ENCODE measurements at places on chromosomes 3 and 15.

- DNase-seq: no peak
These were observed 291.9 kb upstream of the NR2F2 start for GRCh38 chr15:96038650-96039049.

DNA sequence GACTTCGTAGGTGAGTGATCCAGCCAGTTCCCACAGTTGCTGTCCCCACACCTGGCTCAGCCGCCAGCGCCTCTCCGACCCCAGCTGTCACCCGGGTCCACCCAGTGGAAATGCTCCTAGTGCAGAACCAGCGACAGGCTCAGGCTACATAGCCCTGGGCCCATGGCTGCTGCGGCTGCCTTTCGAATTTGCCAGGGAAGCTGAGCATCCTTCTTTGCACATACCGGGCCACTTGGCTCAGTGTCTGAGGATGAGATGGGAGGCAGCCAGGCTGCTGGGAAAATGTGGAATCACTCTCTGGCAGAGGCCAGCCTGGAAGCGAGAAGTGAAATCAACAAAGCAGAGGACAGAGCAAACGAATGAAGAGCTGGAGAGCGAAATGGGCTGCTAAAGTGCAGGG, 80.1 kb downstream of the ST8SIA2 start:
- DNase-seq: no peak

DNA sequence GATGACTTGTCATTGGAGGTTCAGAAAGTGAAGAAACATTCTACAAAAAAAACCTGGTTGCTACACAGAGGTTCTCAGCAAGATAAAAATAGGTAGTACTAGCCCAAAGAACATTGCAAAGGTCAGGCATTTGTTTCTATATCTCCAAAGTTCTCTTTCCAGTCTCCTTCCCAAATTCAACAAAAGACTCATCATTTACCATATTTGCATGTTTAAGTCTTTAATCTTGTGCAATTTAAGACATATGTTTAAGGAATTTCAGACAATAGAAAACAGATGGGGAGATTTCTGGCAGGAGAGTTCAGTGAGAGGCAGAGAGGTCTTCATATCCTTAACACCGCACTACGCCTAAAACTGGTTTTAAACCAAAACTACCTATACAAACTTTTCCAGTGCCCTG, 173.8 kb upstream of the THBS1 start:
- DNase-seq: no peak

GRCh38 chr3:138675393-138675792, 66.8 kb downstream of the FAIM start:
- DNase-seq: no peak

DNA sequence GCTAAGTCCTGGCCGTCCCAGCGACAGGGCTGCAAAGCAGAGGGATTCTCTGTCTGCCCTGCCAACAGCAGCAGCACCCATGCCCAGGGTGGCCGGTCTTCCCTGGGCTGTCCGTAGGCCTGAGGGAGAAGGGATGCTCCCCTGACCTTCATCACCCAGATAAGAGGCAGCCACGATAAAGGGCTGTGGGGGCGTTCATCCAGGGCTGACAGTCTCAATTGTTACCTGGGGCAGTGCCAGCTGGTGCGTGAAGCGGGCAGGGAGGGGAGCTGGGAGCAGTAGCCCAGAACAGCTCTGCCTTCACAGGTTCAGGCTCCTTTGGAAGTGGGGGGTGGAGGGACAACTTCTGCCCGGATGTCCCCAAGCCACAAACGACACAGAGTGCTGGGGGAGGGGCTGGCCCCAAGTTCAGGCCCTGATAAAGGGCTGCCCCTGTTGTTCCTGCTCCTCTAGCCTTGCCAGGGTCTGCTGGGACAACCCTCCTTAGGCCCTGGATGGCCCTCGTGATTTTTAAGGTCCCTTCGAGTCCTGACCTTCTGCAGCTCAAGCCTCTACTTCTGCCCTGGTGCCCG, 94.7 kb downstream of the RAB11A start:
- DNase-seq: no peak

DNA sequence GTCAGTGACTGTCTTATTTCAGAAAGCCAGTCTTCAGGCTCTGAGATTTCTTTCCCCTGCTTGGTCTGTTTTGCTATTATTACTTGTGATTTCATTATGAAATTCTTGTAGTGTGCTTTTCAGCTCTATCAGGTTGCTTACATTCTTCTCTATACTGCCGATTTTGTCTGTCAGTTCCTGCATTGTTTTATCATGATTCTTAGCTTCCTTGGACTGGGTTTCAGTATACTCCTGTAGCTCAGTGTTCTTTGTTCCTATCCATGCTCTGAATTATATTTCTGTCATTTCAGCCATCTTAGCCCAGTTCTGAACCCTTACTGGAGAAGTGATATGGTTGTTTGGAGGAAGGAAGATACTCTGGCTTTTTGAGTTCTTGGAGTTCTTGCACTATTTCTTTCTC, 40.5 kb downstream of the CEP63 start:
- no peak for DNase-seq

DNA sequence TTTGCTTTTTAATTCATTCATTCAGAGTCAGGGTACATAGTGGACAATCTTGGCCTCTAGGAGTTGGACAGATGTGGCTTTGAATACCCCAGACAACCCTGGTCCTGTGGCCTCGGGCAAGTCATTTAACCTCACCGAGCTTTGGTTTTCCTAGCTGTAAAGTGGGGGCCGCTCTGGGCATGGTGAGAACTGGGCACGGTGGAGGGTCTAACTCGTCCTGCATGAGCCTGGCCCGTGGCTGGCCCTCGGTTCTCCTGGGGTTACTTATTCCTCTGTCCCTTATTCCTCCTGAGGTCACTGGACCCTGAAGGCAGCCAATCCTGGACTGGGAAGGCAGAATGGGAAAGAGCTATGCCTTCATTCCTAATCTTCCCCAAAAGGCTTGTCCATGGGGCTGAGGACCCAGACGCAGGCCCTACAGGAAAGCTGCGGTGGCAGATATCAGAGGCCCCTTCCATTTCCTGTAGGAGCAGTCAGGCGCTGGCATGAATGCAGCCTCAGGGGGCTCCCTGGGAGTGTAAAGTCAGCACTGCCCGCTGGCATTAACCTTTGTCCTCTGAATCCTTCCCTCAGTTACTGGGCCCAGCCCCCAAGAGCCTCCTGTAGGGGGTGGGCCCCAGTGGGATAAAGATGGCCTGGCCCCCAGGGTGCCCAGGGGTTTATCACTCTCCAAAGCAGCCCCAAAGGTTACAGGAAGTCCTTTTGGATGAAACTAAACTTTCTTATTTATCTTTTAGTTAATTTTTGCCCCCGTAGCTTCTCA, 17.9 kb upstream of the SEC13 start:
- DNase-seq: no peak

DNA sequence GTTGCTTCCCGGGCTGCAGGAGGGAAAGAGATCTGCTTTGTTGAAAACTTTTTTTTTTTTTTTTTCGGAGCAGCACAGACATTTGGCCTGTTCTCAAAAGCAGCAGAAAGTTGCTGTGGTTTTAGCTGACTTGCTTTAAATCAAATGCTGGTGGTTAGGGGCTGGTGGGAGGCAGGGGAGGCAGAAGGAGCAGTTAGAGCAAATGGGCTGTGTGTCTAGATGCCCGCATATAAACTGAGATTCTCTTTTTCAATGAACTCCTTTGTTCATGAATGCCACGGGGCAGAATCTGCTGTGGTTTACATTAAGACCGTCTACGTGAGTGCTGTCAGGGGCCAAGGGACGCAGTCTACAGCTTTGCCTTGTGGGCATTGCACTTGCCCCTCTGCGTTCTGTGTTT, 95.9 kb downstream of the FLNB start:
- no peak for DNase-seq

DNA sequence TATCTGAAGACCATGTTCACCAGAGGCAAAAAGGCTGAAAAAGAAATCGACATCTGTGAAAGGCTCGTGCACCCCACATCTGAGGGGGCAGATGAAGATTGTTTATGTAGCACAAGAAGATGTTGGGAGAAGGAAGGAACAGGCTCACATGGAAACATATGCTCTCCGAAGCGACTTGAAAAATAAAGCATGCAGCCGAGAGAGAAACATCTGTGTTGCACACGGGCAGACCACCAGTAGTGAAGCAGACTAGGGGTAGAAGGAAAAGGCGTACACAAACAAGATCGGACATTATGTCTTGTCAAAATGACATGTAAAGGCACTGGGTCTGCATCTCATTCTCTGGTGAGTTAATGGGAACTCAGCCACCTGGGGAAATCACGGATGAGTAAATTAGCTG, 356.5 kb downstream of the ZIC4 start:
- DNase-seq: no peak

GRCh38 chr15:62209322-62209721, 44.2 kb upstream of the C2CD4B start:
- no peak for DNase-seq

DNA sequence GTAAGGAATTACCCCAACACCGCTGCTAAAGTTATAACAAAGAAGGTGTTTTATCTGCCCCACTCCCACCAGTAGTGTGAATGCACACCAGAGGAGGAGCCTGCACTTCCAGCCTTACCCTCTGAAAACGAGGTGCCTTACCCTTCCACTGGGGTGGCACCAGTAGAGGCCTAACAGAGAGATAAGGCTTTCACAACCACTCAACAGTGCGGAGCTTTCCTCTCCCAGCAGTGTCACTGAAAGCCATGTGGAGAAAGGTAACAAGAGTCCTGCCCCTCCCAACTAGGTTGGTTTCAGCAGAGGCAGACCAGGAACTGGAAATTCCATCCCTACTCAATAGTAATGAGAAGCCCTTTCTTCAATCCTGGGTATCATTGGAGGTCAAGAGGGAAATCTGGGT, 539.2 kb downstream of the VGLL3 start:
- DNase-seq: no peak

DNA sequence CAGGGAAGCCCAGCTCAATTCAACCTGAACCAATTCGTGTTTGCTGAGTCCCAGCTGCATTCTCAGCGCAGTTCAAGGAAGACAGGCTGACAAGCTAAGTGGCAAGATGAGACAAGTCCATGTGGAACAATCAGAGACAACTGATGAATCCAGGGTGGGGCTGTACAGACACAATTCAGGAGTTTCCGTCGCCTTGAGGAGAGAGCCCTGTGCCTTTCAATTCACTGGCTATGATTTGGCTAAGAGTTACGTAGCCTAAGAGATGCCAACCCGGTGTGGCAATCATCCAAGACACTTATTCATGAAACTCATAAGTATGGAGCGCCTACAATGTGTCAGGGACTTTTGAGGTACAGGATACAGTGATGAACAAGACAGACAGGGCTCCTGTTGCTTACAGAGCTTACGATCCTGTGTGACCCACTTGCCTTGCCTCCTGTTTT, 15.5 kb upstream of the ZBED2 start:
- no peak for DNase-seq

DNA sequence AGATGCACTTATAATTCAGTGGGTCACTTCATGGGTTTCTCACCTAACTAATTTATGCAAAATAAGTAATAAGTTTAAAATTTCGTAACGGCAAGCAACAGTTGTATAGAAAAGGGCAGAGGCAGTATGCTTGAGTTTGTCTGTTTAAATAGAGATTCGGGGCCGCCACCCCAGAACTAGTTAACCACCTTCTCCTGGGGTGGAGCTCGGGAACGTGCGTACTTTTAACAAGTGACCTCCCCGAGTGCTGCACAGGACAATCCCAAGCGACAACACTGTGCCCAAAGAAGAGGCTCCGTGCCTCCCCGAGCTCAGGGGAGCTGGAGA, 439 bp downstream of the SSR3 start:
- DNase-seq: no peak

DNA sequence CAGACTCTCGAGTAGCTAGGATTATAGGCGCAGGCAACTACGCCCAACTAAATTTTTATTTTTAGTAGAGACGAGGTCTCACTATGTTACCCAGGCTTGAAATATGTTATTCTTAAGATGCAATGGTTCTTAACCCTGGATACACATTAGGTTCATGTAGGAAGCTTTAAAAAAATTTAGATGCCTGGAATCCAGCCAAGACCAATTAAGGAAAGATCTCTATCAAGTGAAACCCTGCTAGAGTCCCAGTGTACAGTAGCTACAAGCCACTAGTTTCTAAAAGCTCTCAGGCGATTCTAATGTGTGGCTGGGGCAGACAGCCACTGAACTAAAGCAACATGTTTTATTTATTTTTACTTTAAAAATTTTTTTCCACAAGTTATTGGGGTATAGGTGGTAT, 33.2 kb downstream of the TRIM69 start:
- no peak for DNase-seq

DNA sequence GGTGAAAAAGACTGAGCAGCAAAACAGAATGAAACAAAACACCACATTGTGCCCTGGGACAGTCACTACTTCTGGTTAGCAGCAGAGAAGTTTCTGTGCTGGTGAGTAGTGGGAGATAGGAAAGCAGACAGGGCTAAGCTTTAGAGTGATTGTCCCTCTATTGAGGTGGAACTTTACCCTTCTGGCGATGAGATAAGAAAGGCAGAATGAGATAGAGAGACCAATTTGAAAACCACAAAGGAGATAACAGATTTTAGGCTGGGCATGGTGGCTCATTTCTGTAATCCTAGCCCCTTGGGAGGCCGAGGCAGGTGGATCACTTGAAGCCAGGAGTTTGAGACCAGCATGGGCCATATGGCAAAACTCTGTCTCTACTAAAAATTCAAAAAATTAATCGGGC, 208.5 kb downstream of the TBL1XR1 start:
- no peak for DNase-seq

- no peak for DNase-seq
These were observed 12.3 kb upstream of the MUC4 start for GRCh38 chr3:195823999-195824398.

GRCh38 chr3:58025837-58026569, 17.8 kb downstream of the FLNB start:
- no peak for DNase-seq

- no peak for DNase-seq
These were observed 360.4 kb downstream of the EFHB start for GRCh38 chr3:19573644-19574043.

DNA sequence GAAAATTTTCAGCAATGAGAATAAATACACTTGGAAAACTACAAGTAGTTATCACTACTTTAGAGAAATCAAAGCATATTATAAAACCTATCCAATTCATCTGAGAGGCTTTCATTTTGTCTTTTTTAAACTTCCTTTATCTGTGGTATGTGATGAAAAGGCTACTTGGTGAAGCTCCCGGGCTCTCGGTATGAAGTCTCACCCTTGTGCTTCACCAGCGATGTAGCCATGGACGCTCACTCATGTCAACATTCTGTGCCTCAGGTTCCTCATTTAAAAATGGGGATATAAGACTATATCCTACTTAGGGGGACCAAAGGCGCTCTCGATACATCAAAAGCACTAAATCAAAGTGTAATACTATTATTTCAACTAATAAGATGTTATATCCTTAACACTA, 14.9 kb downstream of the SATB1 start:
- DNase-seq: no peak
